ENCODE measurements at places on chromosomes 5 and 9. TPM values are rescaled to one million over a fixed set of nuclear protein-coding genes. Genes with fewer than 3 reads are reported as not detected.

TMEM174 gene
- not detected for total RNA-seq

CNTRL gene
- total RNA-seq = 58.0 TPM

DNA sequence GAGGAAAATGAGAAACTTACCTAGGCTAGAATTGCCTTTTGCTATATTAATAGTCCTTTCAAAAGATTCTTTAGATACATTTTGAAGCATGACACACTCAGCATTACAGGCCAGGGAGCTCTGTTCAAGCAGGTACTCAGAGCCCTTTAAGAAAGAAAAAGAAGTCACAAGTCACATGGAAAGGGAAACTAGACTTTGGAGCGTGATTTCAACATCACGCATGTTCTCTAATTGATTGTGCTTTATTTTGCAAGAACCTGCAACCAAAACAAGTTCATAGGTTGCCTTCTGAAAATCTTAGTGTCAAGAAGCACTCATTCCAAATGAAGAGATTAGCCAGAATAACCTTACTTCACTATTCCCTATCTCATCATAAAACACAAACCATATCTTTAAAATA, 103.8 kb downstream of the MPDZ start:
- DNase-seq = no peak

GRCh38 chr5:172694541-172694940, 53.5 kb downstream of the NEURL1B start:
- no peak for DNase-seq

Data from activated naive CD8-positive, alpha-beta T cell treated with anti-CD3 and anti-CD28 coated beads for 36 hours (primary cell).